Osteocyte (in vitro differentiated cells): ENCODE measurements at places on chromosomes 7 and 10.

DNA sequence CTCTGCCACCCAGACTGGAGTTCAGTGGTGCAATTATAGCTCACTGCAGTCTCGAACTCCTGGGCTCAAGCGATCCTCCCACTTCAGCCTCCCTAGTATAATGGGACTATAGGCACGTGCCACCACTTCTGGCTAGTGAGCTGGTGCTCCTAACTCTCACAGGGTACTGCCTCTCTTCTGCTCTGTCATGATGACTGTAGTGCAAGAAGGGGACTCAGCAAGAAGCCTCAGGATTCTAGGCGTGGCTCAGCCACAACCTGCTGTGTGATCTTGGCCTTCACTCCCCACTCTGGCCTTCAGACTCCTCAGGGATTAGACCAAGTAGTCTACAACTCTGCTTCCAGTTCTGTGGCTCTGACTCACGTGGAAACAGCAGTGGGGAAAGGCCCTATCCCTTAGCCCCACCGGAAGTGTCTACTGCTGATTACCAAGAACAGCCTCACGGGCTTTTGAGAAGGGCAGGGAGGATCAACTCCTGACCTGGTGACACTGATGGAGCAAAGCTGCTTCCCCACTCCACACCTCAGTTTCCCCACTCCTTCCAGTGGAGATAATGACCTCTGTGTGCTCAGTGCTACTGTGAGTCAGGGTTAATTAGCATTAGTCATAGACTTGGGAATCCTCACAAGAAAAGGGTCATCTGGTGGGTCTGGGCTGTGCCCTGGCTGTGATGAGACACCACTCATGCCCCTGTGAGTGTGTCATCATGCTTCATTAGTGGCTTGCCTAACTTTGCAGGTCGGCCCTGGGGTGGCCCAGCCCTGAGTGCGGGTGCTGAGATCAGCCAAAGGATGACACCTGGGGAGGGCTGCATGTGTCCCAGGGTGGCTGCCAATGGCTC is 41.1 kb downstream of the ZC3HC1 start:
- DNase-seq, result no peak

DNA sequence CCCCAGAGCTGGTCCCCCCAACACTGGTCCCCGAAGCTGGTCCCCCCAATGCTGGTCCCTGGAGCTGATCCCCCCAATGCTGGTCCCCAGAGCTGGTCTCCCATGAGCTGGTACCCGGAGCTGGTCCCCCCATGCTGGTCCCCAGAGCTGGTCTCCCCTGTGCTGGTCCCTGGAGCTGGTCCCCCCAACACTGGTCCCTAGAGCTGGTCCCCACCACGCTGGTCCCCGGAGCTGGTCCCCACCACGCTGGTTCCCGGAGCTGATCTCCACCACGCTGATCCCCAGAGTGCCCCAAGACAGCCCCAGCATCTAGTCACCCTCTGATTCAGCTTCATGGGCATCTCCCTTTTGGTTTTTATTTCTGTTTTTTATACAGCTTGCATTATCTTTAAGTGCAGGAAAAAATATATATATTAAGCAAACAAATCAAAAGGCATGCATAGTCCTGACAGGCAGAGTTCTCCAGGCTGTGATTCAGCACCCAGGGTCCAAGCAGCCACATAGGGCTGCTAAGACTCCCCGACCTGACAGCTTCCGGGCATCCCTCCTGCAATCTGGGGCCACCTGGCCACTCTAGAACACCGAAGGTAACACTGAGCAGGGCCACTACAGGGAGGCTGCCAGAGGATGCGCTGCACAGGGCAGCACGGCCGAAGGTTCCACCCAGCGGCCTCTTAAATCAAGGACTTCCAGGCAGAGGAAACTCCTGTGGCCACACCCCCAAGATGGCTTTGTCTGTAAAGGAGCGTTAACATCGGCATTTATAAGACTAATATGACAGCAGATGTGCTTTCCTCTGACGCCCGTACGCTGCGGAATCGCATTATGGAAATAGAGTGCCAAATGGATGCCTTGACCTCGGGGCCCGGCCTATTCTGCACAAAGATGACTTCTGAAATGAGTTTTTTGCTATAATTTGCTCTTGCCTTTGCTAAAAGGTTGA is 215.0 kb downstream of the PTPRN2 start:
- no peak for DNase-seq

DNA sequence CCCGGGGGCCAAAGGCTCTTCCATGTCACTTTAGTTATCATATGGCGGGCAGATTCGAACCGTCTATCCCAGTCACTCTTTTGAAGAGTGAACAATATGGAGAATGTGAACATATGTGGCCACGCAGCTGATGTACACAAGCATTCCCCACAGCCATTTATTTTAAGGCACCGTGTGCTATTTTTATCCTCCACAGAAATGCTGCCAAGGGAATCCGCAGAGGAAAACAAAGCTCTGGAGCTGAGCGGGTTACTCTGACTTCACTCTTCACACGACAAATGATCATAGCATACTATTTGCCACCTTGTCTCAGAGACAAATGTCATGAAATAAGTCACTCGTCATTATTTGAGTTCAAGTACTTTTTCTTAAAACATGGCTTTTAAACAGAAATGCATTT is 100.3 kb downstream of the CTBP2 start:
- no peak for DNase-seq

DNA sequence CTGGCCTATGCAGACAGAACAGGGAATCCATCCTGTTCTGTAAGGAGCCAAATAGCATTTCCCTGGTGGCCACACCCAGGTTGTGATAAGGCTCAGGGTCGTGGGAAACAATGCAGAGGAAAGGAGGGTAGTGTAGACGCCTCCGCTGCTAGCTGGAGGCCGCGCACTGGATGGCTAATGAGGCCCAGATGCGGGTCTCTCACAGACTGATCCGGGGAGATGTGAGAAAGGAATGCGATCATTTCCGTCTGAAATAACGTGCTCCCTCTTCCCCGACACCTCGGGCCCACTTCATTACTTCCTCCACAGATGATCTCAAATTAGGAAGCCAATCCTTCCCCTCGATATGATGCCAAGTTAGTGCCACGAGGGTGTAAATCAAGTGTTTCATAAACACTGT is 203.3 kb downstream of the TAX1BP1 start:
- no peak for DNase-seq

DNA sequence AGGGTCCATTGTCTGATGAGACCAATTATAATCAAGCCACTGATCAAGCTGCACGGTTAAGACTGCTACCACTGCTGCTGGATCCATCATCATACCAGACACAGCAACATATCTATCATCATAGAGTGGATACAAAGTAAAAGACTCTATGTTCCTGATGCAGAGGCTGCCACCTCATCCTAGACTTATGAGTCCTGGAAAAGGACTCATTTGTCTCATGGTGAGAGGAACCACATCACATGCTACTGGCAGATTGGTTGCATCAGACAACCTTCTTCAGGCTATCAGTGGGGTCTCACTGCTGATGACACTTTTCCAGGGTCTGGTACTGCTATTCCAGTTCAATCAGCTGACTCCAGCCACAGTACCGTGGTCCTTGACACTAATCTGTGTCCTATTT is 79.0 kb downstream of the ABI1 start:
- DNase-seq, result no peak

GRCh38 chr7:26860361-26860760 is 4.0 kb downstream of the SKAP2 start:
- no peak for DNase-seq

- peak; percentile 23 for DNase-seq
These were observed 409.8 kb upstream of the ZMIZ1 start for GRCh38 chr10:78658645-78659597.

DNA sequence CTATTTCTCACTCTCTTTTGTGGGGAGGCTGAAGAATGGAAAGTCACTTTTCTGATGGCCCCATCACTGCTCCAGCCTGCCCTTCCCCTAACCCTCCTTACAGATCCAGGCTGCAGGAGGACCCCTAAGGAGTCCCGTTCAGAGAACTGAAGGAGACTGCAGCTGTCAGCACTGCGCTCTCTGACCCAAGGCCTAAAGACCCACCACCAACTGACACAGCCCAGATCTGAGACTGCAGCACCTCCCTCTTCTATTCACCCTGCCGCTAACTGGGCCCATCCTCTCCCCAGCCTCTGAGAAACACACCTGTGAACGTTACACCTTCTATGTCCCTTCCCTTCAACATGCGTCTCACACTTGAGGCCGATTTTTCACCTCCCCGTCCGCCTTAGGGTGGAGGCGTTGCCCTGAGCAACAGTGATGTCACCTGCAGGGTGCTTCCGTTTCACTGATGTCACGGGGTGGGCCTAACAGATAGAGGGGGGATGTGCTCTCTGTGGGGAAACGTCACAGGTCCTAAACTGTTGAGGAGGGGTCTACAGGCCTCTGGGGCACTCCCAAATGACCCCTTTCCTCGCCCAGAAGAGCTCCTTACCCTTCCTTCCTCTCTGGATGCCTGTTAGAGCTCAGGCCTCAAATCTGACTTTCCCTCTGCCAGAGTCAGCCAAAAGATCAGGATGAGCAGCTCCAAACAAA is 5.1 kb downstream of the ITPRIP start:
- no peak for DNase-seq

GRCh38 chr10:47133871-47134570 is 166.0 kb upstream of the GDF10 start:
- no peak for DNase-seq

GRCh38 chr10:112313234-112313633 is 30.0 kb downstream of the TECTB start:
- DNase-seq, result no peak

GRCh38 chr10:103982639-103983038 is 15.7 kb downstream of the SLK start:
- DNase-seq, result no peak

DNA sequence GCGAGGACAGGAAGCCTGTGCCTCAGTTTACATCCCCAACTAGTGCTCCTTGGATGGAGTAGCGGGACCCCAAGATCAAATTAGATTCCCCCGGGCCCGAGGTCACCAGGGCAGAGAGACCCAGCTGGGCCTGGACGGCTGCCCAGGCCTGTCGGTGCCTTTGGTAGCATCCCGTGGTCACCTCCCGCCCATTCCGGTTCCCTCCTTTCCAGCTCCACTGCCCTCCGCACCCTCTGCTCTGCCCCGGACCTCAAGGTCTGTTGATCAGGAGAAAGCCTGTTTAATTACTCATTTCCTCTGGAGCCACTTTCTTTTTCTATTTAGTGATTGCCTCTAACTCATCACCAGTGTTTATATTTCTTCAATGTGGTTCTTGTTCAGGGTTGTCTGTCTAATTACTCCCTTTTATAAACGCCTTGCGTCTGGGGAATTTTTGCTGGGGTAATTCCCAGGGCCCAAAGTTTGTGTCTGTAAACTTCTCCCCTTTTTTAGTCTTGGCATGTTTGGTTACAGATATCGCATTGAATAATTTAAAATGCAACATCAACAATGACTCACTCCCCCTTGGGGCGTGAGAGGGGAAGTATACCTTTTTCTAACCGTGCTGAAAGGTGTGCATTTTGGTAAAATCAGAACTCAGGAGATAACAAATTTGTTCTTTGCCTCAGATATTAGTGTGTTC is 1.9 kb downstream of the FOXK1 start:
- no peak for DNase-seq

DNA sequence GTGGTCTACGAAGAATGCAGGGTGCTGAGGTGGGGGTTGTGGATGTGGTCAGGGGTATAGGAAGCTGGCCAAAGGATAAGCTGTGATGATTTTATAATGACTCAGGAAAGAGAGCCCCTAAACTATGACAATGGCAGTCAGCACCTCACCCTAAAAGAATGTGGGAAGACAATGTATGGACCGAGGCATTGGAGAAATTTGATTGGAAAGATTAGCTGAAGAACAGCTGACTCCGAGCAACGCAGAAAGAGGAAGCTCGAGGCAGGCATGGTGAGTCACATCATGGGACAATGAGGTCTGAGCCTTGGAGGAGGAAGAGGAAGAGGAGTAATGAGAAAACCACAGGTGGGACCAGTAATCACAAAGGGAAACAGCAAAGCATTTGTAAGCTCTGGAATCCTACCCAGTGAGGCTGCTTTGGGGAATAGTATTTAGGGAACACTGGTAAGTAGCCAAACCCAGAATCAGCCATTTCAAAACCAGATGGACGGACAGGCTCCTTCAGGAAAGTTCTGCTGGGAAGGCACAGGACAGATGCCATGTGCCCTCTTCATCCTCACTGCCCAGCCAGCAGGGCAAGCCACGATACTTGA is 295.4 kb downstream of the PRPF18 start:
- DNase-seq, result no peak

DNA sequence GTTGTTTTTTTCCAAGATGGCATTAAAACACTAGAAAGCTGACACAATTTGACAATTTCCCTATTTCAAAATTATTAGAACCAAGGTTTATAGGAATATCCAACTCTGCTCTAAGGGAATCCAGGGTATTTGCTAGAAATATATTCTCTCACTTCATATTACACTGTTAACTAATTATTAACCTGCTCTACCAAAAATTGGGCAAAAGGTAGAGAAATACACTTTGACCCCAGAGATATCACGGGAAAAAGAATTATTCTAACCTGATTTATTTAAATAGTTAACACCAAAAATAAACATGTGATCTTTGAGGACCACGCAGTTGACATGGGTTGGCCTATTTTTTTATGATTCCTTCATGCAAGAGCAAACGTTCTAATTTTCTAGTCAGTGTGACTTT is 21.6 kb upstream of the FAM13C start:
- DNase-seq, result no peak

GRCh38 chr10:103724074-103724473 is 131.3 kb downstream of the SH3PXD2A start:
- DNase-seq, result no peak

- no peak for DNase-seq
These were observed 296.5 kb upstream of the PITRM1 start for GRCh38 chr10:3468919-3469638.

DNA sequence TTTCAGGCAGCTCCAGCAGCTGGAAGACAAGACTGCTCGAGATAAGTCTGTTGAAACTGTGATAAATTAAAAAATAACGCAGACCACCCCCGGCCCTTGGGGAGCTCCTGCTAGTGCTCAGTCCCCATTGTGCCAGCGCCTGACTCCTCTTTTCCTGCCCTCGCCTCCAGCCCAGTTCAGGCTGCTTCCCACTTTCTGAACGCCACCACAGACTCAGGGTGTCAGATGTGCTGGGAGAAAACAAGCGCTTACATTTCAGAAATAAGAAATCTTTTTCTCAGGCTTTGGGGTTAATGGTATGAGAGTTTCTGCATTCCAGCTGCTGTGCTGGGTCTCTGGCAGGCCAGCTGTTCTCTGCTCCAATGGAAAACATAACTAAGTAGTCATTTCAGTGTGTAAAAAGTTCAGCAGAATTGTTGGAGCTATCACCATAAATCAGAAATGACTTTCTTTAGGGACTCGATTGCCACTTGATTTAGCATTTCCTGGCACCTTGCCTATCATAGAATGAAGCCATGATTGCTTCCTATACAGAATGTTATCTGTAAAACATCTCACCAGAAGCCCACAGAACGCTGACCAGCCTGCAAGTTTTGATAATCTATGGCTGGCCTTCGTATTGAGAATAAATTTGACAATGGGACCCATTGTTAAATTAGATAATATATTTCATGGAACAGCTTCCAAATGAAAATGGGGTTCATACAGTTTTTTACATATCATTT is 257.0 kb upstream of the ZNF32 start:
- no peak for DNase-seq

- no peak for DNase-seq
These were observed 63.9 kb upstream of the GHITM start for GRCh38 chr10:84075226-84076046.
